Kasumi-1 (cell line): ENCODE measurements at places on chromosomes 6 and 20.

DNA sequence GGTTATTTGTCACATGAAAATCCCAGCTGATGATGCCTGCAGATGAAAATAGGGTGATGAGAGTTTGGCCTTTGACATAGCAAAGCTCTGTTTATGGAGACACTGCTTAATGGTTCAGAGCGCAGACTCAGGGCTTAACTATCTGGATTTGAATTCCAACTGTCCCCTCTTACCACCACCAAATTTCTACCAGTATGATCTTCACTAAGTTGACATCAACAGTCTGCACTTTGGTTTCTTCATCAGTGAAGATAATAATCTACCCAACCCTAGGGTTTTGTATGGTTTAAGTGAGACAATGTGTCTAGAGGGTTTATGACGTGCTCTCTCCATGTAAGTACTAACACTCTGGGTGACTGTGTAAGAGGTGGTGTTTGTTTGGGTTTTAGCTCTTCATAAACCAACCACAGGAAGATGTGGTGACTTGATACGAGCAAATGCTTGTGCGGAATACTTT, 151.4 kb upstream of the TNFAIP3 start:
- no peak for DNase-seq

DNA sequence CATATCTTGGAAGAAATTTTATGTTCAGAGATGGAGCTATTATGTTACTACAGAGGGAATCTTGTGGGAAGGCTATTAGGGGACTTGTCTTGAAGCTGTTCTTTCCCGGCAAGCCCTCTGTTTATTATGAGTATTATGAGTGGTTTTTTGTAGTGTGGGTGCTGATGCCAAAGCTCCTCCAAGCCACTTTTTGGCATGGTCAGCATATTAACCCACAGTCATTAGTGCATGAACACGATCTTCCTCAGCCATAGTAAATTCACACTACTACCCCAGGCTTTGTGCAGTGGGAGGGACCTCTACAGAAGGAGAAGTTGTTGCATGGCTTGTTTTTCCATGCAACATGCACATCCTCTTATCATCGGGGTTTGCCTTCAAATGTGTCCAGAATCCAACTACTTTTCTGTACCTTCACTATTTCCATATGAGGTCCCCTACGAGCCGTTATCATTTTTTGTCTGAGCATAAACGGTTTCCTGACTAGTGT, 6.5 kb upstream of the BMP6 start:
- DNase-seq = no peak

DNA sequence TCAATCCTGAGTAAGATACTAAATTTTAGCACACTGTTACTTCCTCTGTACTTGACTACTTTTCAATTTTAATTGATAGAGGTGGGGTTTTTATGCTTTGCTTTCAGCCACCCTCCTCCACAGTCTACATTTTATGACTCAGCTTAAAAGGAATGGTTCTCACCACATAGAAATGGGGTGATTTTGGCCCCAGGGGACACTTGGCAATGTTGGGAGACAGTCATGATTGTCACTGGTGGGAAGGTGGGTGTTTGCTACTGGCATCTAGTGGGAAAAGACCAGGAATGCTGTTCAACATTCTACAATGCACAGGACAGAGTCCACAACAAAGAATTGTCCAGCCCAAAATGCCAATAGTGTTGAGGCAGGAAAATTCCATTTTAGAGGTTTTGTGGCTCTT, 71.3 kb downstream of the PCSK2 start:
- no peak for DNase-seq

DNA sequence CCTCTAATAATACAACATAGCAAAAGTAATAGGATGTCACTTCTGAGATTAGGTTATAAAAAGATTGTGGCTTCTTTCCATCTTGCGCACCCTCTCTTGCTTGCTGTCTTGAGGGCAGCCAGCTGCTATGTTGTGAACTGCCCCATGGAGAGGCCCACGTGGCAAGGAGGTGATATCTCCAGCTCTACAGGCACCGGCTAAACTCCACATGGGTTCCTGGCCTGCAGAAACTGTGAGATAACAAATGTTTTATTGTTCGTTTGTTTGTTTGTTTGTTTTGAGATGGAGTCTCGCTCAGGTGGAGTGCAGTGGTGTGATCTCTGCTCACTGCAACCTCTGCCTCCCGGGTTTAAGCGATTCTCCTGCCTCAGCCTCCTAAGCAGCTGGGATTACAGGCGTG, 38.0 kb downstream of the CD40 start:
- no peak for DNase-seq
